ENCODE measurements at places on chromosomes 6 and 20. TPM values are rescaled to one million over a fixed set of nuclear protein-coding genes. Genes with fewer than 3 reads are reported as not detected.
A peak's percentile ranks its signal among the peaks of the same experiment; 100 is the strongest.

DNA sequence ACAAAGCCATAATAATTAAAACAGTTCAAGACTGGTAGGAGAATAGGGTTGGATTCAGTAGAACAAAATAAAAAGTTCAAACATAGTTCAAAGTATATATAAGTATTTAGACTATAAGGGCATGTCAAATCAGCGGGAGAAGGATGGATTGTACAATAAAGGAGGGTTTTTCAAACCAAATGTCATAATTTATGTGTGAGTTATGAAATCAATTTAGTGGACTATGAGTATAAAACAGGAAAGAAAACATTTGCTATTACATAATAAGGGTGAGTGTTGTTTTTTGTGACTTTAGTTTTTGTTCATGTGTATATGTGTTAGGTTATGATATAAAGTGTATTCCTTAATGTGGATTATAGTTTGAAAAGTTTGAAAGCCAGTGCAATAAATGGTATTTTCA lies 10.6 kb downstream of the ORC3 start:
- no peak for DNase-seq

DNA sequence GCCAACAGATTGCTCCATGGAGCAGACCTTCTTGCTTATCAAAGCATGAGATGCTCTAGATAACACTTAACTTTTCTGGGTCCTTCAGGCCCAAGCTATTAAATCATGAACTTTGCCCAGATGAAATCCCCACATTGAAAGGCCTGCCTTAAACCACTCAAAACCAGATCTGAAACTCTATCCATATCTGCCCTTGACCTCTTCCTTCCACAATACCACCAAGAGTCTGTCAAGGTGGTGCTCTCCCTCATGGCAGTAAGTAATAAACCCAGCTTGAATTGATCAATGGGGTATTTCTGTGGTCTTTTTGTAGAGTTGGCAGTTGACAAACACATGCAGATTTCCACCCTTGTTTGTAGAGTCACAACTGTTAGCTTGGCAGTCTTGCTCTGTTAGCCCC lies 135.5 kb downstream of the ISM1 start:
- no peak for DNase-seq

DNA sequence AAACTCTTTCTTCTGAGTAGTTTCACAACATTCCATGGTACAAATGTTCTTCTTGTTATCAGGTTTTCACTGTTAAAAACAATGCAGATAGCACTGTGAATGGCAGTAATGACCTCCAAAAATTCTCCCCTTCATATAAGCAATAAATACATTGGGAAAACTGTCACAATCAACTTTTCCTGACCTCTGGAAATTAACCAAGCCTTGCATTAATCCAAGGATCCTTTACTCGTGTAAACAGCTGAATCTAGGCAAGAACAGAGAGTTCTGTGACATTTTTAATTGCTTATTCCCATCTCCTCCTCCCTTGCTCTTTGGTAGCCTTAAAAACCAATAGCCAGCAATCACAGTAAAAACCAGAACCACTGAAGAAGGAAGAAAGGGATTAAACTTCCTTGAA lies 37.8 kb downstream of the FOXQ1 start:
- no peak for DNase-seq

The NINL gene
- 4.2 TPM for total RNA-seq

DNA sequence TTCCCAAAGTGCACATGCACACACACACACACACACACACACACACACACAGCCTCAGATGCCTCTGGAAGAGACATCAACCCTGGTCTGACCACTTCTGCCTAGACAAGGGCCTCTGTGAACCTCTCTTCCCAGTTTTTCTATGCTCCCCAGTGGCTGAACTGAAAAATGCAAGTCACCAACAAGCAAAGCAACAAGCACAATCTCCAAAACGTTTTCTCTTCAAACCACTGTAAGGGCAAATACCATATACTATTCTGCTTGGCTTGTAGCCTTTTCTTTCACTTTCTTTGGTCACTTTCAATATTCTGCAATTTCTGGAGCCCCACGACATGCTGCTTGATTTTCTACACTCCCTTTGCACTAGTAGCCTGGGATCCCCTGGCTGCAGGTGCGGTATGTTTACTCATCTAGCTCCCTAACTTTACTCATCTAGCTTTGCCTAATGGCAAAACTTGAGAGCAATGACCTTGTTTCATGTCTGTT lies 121.4 kb upstream of the DST start:
- DNase-seq = no peak

GRCh38 chr6:47481806-47482205 lies 4.2 kb downstream of the CD2AP start:
- no peak for DNase-seq

- DNase-seq = no peak
These were observed 251.8 kb downstream of the TBC1D7 start for GRCh38 chr6:13076575-13076974.

GRCh38 chr6:138307352-138307751 lies 70.4 kb upstream of the SMIM28 start:
- no peak for DNase-seq

DNA sequence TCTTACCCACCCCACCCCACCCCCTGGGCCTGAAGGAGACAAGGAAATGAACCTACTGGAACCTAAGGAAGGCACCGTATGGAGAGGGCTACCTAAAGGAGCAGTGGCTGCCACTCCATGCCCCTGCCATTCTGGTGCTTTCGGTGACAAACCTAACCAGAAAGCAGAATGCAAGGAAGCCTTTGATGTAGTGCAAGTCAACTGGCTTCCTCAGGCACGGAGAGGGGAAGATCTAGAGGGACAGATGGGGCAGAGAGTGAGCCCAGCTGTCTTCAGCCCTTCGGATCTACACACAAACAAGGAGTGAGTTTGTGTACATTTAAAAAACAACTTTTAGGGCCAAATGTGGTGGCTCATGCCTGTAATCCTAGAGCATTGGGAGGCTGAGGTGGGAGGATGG lies 39.5 kb downstream of the PPP1R16B start:
- DNase-seq = no peak

DNA sequence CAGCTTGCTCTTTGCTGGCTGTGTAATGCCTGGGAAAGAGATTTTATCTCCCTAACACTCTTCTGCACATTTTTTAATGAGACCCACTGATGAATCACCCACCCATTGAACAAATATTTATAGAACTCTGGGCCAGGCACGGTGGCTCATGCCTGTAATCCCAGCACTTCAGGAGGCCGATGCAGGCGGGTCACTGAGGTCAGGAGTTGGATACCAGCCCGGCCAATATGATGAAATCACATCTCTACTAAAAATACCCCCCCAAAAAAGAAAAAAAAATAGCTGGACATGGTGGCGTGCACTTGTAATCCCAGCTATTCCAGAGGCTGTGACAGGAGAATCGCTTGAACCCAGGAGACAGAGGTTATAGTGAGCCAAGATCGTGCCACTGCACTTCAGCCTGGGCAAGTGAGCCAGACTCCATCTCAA lies 82.1 kb upstream of the SIRPA start:
- peak; percentile 94 for DNase-seq

- DNase-seq = peak; percentile 89
These were observed 15.7 kb upstream of the HLA-A start for GRCh38 chr6:29926413-29927274.

- DNase-seq = no peak
These were observed 331.8 kb downstream of the HACE1 start for GRCh38 chr6:104527761-104528415.

DNA sequence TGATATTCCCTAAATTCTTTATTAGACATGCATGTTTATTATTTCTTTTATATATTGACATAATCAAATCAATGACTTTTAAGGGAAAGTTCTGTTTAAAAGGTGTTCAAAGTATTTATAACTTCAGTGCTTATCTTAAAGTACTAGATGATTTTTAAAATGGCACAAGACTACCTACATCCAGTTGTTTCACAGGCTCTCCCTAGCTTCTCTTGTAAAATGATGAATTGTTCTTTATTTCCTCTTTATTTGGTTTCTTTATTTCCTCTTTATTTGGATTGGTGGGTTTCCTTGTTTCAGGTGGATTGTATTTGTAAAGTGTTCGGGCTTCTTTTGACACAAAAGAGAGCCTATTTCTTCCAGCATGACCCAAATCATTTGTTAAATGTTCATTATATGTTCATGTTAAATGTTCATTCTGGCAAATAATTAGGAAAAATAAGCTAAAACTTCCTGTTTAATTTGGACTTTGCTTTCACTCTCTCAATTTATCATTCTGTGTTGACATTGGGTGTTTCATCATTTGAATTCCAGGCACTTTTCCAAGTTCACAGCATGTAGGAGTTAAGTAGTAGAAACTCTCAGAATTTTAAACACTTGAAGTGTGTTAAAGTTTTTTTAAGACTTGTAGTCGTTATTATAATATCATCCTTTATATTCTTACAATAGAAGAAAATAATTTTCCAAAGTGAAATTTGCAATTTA lies 24.6 kb downstream of the MLIP start:
- no peak for DNase-seq

The C6orf47 gene
- 18.8 TPM for total RNA-seq

- no peak for DNase-seq
These were observed 43.7 kb upstream of the TULP4 start for GRCh38 chr6:158268361-158269147.

The SASH1 gene
- 80.8 TPM for total RNA-seq

The RBPJL gene
- total RNA-seq = not detected

- DNase-seq = no peak
These were observed 87.0 kb upstream of the ADGRF1 start for GRCh38 chr6:47129129-47129528.

The HSPA1L gene
- 1.7 TPM for total RNA-seq

DNA sequence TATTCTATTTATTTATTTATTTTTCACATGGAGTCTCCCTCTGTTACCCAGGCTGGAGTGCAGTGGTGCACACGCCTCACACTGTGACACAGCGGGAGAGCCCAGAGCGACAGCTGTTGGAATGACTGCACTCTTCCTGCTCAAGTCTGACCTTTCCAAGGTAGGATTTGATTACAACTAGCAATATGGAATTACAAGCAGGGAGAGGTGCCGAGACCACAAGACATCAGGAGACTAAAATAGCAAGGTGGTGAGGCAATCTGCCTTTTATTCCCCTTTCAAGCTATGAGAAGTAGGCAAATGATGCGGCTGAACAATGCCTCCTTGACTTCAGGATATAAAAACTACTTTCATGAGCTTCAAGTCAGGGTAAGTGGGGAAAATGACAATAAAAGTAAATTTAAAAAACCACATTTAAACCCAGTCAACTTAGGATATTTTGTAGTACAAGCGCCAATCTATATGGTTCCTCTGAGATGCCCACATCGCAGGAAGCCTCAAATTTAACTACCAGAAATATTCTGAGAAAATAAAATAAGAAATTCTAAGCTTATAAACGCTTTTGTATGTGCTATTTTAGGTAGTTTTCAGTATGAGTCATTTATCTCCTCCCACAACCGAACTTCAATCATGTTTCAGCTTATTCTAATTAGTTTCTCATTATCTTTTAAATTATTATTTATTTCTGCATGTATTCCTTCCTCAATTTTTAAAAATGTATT lies 146.9 kb upstream of the SGK1 start:
- no peak for DNase-seq

The TMEM170B gene
- 9.5 TPM for total RNA-seq

The FITM2 gene
- total RNA-seq = 10.6 TPM

The FAM209B gene
- total RNA-seq = 0.65 TPM

DNA sequence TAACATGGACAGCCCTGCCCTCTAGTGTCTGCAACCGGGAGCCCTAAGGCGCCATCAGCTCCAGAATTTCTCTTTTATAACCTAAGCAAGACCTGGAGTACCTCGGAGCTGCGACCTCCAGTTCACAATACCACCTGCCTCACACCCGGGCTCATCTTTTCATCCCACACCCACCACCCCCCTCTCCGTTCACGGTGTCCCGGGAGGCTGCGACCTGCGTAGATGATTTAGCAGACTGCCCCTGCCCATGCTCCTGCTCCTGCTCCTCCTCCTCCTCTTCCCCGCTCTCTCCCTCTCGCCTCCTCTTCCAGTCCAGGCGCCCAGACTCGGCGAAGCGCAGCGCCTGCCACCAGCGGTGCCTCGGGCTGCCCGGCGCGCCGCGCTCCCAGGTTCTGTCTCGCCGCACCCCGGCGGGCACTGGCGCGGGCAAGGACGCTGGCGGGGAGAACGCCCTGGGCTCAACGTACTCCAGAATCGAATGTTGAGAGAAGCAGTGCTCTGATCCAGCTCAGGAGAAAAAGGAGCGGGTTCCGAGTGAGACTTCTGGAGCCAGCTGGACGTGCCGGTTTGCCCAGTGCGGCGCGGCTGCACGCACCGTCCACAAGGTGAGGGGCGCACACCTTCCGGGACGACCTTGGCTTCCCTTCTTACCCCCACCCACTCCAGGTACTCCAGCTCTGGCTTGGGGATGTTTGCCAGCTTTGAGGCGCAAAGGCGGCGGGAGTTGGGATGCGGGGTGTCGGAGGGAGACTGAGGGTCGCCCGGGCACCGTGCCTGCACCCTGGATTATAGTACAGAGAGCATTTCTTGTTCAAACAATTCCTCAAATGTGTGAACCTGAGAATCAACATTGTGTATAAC lies at the start of gene HTR1E:
Gene HTR1E (plus strand): TSS at position 310 of the 861 bp plus-strand sequence. CDS start 77,807 bp downstream, outside the sequence.
- DNase-seq = peak; percentile 74

GRCh38 chr20:6347916-6348315 lies 225.1 kb upstream of the FERMT1 start:
- DNase-seq = no peak

DNA sequence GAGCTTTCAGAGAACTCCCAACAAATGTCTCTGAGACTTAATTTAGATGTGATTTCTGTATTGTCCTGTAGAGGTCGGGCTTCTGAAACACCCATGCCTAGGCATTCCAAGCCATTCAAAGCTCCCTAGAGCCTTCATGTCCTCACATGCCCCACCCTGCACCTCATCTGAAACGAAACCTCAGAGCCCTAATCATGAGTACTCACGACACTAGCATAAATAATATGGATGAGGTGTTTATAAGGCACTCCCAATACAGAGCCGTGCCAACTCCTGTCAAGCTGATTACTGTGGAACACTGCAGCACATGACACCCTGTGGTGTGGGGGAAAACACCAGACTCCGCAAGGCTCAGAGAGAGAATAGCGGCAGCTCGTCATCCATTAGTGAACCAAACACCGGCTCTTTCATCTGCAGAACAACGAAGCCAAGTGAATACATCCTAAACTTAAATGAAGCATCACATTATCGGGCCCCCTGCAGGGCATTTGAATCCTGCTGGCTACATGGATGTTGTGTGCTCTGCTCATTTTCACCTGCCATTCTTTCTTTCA lies 83.8 kb downstream of the FNDC1 start:
- no peak for DNase-seq

- DNase-seq = no peak
These were observed 13.3 kb upstream of the TREM2 start for GRCh38 chr6:41176189-41176588.

The SEL1L2 gene
- 16.1 TPM for total RNA-seq

The CLVS2 gene
- not detected for total RNA-seq

GRCh38 chr20:4787069-4787468 lies 65.4 kb downstream of the PRND start:
- peak; percentile 89 for DNase-seq

GRCh38 chr6:36443471-36444428 lies 950 bp downstream of the KCTD20 start:
- no peak for DNase-seq

The GNMT gene
- not detected for total RNA-seq

The TDRD6 gene
- 0.74 TPM for total RNA-seq

- peak; percentile 29 for DNase-seq
These were observed 27.0 kb downstream of the PNLDC1 start for GRCh38 chr6:159826968-159827647.

- no peak for DNase-seq
These were observed 165.6 kb upstream of the RIMS1 start for GRCh38 chr6:71720705-71721104.

Data from posterior vena cava (tissue), 2 donors.